ENCODE measurements at places on chromosomes 6 and 20. TPM values are rescaled to one million over a fixed set of nuclear protein-coding genes. Genes with fewer than 3 reads are reported as not detected.

F13A1 gene
- 346 TPM for total RNA-seq

LAMA2 gene
- 82.9 TPM for total RNA-seq

GRCh38 chr6:41629128-41629527 is 9.1 kb upstream of the MDFI start:
- DNase-seq: no peak

GRCh38 chr6:37938909-37939308 is 119.4 kb downstream of the ZFAND3 start:
- DNase-seq: no peak

GRCh38 chr6:12533586-12533985 is 183.0 kb upstream of the PHACTR1 start:
- DNase-seq: no peak

DNA sequence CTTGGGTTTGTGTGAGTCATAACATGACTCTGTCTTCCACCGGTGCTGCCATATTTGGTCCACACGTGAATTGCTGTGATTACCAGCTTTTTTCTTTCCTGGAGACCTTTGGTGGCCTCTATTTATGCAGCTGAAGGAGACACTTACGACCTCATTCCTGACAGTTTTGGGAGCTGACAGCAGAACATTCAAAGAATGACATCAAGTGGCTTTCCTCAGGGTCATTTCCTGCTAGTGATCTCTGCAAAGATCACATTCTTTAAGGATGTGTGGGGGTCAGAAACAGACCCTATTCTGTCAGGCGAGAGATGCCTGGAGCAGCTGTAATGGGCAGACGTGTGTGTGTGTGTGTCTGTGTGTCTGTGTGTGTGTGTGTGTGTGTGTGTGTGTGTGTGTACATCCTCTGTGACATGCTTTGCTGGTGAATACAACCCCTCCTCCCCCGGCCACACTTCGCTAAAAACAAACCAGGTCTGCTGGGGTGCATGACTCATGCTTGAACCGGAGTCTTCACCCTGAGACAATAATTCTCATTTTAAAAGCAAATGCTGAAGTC is 115.6 kb downstream of the TMEM170B start:
- no peak for DNase-seq

GRCh38 chr20:17202673-17203072 is 24.2 kb upstream of the PCSK2 start:
- DNase-seq: no peak
